Cardiac septum (tissue), 1 donor: ENCODE measurements at places on chromosomes 6 and 20. TPM values are rescaled to one million over a fixed set of nuclear protein-coding genes. Genes with fewer than 3 reads are reported as not detected.

DNA sequence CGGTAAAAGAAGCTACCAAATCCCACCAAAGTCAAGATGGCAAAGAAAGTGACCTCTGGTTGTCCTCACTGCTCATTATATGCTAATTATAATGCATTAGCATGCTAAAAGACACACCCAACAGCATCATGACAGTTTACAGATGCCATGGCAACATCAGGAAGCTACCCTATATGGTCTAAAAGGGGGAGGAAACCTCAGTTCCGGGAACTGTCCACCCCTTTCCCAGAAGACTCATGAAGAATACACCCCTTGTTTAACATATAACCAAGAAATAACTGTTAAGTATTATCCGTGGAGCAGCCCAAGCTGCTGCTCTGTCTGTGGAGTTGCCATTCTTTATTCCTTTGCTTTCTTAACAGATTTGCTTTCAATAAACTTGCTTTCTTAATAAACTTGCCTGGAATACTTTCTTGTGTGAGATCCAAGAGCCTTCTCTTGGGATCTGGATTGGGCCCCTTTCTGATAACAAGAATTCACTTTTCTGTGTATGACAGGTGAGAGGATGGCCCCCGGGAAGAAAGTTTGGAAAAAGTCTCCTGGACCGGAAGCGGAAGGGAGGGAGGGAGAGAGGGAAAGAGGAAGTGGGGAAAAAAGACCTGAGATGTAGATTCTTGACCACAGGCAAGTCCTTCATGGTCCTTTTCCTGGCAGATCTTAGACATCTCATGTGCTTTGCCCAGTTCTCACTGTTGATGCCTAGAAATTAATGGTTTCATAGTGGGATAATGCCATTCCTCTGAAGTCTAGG lies 146.7 kb upstream of the ID4 start:
- no peak for DNase-seq

DNA sequence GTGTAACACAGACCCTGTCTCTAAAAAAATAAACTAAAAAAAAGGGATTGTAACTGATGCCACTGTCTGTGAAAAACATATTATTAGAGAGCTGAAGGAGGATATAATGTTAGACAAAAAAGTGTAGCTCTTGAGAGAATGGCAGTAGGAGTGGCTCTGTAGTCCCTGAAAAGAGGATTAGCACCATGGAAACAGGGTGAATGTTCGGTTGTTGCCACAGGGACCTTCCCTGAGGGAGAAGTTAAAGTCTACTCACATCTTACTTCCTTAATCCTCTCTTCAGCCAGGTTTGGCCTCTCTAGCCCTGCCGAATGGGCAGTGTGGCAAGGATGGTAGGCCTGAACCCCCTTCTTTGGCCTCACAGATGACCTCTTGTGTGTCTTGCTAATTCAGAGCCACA lies 12.1 kb downstream of the SCAND1 start:
- no peak for DNase-seq

DNA sequence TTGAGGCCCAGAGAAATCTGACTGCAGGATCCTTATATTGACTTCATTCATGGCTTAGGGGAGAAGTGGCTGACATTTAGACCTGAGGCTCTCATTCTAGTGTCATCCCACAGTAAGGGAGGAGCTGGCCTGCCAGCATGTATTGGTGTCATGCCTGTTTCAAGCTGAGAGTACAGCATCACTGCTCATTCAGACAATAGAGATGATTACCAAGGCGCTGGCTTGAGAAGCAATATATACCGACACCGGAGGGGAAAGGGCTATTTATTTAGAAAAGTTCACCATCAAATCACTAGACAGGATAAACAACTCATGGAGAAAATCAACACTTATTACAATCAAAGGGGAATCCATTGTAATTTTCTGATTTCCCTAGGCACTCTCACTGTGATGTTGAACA lies 84.4 kb upstream of the HDAC2 start:
- no peak for DNase-seq

- no peak for DNase-seq
Observed at GRCh38 chr6:134267917-134268361, 50.0 kb downstream of the SGK1 start.

The DZANK1 gene
- 0.38 TPM for total RNA-seq

The SLC22A3 gene
- 0.54 TPM for total RNA-seq
